Urinary bladder (tissue), 4 donors: ENCODE measurements at places on chromosomes 7 and 10. TPM values are rescaled to one million over a fixed set of nuclear protein-coding genes. Genes with fewer than 3 reads are reported as not detected.

Gene AGR3
- 16.8 TPM for total RNA-seq

Gene ZCCHC24
- 43.5 TPM for total RNA-seq

Gene DPP6
- 2.4 TPM for total RNA-seq

Gene GNAT3
- total RNA-seq = not detected

Gene ADRA2A
- total RNA-seq = 3.6 TPM

Gene CHCHD2
- 156 TPM for total RNA-seq

Gene AKR1C3
- 13.4 TPM for total RNA-seq

Gene PTF1A
- not detected for total RNA-seq

Gene PNLIPRP3
- not detected for total RNA-seq

Gene IL6
- 0.32 TPM for total RNA-seq

Gene PIK3CG
- 12.1 TPM for total RNA-seq

GRCh38 chr7:99325001-99325493, 651 bp upstream of the ARPC1A start:
- no peak for DNase-seq

- DNase-seq = no peak
These were observed 324.7 kb downstream of the ADARB2 start for GRCh38 chr10:1412531-1413189.

- no peak for DNase-seq
These were observed 277.6 kb upstream of the SORCS1 start for GRCh38 chr10:107442035-107442505.

DNA sequence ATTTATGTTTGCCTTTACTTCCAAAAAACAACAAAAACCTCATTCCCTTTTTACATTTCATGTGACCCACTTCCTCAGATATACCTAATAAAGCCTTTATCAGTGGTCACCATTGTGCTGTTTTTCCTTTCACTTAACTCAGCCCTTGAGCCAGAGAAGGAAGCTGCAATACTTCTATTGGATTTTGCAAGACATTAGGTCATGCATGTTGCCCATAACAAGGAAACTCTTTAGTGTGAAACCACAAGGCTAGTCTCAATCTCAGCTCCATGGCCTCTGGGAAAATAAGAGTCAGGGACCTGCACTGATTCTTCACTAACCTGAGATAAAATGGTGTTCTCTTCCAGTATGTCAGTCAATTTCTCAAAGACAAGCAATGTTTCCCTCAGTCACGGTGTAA, 27.8 kb downstream of the STEAP4 start:
- no peak for DNase-seq

- DNase-seq = no peak
These were observed 1.3 kb downstream of the NAMPT start for GRCh38 chr7:106283501-106283830.

DNA sequence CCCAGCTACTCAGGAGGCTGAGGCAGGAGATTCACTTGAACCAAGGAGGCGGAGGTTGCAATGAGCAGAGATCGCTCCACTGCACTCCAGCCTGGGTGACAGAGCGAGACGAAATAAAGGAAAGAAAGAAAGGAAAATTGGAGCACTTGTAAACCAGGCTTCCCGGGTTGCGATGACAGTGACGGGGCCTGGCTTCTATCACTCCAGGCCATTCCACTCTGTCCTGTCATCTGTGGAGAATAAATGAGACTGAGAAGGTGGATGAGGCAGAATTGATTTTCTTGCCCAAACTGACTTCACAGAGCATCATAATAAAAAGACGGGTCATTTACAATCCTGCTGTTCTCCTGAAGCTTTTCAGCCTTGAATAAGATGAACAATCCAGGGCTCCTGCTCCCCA, 12.1 kb upstream of the KPNA7 start:
- no peak for DNase-seq

- DNase-seq = no peak
These were observed 1.7 kb downstream of the ESYT2 start for GRCh38 chr7:158827411-158828132.

DNA sequence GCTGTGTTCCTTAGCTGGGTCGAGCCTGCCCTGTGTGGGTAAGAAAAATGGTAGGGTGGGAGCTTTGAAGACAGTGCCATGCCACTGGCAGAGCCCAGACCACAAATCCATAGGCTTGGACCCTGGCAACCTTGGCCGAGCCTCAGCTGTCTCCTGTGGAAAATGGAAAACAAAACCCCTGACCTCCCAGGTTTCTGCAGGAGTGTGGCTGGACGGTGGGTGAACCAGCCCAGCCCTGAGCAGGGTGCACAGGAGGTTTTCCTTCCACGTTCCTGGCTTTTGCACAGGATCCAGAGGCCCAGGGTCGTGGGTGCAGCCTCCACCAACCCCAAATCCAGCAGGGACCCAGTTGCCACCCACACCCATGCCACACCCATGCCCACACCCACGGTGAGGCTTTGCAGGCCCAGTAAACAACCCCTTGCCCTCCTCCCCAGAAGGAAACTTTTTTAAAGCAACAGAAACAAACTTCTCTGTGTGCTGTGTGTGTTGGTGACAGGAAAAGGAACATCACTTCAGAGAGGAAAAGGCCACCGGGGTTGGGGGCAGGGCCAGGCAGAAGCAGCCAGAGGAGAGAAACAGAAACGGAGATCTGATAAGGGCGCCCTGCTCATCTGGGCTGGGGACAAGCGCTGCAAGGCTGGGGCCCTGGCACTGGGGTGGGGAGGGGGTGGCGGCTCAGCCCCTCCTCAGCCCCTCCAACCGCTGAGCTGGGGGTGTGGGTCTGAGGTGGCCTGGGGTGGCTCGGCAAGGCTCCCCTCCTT, 20.7 kb upstream of the ZMIZ1 start:
- no peak for DNase-seq

- no peak for DNase-seq
These were observed 2.5 kb downstream of the GIMAP7 start for GRCh38 chr7:150516956-150517745.

DNA sequence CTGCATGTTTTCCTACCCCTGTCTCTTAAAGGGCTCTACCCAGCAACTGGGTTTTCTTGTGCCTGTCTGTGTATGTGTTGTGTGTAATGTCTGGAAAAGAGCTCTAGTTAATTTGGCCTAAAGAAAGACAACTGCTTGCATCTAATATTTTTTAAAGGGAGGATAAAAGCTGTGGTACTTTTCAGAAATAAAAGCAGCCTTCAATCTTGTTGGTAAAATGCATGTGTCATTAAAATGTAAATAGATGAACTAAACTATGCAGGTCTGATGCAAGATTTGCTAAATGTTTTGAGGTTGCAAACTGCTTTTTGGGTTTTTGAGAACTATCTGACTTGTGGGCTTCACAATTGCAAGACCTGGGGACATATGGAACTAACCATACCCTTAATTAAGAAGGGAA, 445.3 kb downstream of the HTR7 start:
- DNase-seq = no peak

DNA sequence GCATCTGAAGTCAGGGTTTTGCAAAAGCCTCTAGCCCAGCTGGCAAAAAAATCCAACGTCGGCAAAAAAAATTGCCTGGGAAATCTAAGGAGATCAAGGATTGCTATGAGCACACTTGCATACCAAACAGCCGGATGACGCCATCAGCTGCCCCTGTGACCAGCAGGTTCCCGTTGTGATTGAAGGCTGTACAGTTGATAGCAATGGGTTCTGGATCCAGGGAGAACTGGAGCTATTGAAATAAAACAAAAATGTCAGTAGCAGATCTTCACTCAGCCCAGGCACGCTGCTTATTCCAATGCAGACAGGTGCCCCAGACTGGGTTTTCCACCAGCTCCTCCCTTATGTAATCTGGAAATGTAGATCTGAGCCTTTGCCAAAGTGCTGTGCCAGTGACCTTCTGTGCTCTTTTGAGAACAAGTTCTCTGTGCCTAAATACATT, 18.7 kb upstream of the CYREN start:
- DNase-seq = no peak

DNA sequence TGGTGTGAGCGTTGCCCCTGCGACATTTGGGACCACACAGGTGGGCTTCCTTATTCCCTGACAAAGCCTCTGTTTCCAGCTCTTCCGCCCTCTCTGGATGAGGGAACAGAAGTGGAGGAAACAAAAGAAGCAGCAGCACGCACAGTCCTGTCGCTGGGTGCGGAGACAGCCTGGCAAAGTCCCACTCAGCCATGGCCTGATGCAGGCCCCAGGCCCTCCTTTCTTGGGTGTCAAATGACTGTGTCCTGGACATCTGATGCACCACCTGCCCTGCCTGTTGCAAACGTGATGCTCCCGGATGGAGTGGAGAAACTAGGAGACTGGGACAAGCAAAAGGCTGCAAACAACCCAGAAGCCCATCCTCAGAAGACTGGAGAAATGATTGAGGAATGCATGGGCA, 20.7 kb downstream of the ZMIZ2 start:
- no peak for DNase-seq

- DNase-seq = no peak
These were observed 80.9 kb downstream of the ABLIM1 start for GRCh38 chr10:114577133-114577532.

DNA sequence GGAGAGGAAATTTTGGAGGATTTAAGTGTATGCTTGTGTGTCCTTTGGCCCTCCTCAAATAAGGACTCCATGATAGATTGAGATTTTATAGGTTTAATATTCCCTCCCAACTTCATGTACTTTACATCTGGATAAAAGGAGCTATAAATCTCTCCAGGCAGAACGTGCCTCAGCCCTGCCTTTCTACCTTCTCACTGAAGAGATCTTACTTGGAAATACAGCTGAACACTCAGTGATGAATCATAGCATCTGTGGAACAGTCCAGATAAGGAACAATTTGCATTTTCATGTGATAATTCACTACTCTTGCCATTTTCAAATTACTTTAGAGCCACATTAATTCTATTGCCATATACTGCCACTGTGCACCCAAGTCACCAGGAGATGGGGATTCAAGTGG, 364.6 kb upstream of the PODXL start:
- no peak for DNase-seq

GRCh38 chr7:41378156-41378555, 324.7 kb downstream of the INHBA start:
- no peak for DNase-seq

DNA sequence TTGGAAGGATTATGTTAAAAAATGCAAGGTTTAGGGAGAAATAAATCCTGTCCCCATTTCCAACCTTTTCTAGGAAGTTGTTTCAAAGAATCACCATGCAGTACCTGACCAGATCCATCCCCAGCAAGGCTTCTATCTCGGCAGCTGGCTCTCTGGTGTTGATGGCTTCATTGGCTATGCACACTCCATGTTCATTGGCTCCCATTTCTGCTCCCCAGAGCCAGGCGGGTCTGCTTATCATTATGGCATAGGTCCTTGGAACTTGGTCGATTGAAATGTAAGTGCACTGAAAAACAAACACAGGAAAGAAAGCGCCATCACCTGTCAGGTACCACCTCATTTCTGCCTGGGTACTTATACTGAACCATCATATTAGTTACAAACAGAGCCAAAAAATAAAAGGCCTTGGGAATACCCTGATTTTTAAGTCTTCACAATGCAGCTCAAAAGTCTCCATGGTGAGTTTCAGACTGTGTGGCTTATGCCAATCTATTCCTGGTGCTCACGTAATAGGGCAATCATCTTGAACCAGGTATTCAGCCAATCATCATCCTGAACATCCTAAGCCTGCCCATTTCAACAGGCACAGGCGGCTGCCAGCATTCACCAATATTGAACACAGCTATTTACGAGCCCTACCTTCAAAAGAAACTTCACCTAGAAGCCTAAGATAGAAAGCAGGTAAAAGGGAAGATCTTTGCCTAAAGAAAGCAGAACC, 34.4 kb downstream of the SCRN1 start:
- DNase-seq = no peak

DNA sequence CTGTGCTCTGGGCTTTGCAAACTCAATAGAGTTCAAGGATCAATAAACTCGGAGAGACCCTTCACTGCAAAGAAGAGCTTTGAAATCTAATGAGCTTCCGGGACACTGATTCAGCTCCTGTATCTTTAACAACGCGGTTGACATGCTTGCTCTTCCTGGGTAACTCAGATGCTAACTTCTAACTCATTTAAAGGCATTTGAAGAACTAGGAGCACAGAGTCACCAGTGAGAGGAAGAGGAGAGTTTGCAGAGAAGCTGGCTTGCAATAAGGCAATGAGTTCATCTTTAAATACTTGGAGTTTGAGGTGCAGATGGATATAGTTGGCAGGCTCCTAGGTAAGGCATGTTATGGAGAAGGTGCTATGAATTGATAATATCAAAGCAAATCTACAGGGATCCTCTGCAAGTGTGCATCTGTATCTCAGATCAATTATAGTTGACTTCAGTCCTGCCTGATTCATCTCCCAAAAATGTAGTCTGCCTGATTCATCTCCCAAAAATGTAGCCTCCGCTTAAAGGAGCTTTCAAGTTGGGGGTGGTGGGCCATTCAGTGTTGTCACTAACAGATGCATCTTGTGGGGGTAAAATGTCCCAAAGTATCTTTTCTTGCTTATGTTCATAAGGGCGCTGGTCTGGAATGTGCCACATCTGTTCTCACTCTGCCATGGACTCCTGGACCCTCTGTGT, 182.5 kb upstream of the PRSS58 start:
- DNase-seq = no peak

- DNase-seq = no peak
These were observed 116.1 kb downstream of the INSYN2A start for GRCh38 chr10:127080317-127080716.

GRCh38 chr10:1648648-1649047, 88.7 kb downstream of the ADARB2 start:
- no peak for DNase-seq

GRCh38 chr7:69800495-69800894, 202.2 kb downstream of the AUTS2 start:
- DNase-seq = no peak

DNA sequence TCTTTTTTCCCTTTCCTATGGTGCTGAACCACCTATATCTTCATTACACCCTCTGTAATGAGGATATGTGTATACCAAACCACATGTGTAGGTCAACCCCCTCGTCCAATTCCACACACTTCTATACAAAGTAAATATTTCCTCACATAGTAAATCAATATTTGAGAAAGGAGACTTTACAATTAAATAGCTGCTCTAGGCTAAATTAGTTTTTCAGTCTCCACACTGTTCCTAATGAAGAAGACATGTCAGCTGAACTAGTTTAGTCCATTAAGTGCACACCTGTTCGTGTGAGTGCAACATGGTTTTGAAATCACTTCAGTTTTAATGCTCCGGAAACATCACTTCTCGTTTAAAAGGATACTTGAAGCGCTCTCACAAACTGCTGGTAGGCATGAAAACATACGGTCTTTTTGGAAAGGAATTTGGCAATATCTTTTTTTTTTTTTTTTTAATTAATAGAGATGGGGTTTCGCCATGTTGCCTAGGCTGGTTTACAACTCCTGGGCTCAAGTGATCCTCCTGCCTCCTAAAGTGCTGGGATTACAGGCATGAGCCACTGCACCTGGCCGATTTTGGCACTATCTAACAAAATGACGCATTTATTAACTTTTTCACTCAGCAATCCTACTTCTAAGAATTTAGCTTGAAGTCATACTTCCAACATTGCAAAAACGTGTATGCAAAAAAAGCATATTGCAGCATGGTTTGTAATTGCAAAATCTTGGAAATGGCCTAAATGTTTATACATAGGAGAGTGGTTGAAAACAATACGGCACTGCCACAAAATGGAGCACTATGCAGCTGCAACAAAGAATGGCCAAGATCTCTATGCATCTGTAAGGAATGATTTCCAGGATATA, 2.1 kb upstream of the XRCC2 start:
- DNase-seq = no peak

GRCh38 chr10:90787393-90788198, 70.2 kb downstream of the HTR7 start:
- DNase-seq = no peak

GRCh38 chr7:92717993-92718716, 118.2 kb downstream of the CDK6 start:
- DNase-seq = no peak

- DNase-seq = no peak
These were observed 34.7 kb downstream of the ZNF33A start for GRCh38 chr10:38045129-38045528.
